Renal cortical epithelial cell (primary cell): ENCODE measurements at places on chromosomes 5 and 9.

- DNase-seq, result no peak
Observed at GRCh38 chr9:123129423-123129822, 96.0 kb downstream of the GPR21 start.

DNA sequence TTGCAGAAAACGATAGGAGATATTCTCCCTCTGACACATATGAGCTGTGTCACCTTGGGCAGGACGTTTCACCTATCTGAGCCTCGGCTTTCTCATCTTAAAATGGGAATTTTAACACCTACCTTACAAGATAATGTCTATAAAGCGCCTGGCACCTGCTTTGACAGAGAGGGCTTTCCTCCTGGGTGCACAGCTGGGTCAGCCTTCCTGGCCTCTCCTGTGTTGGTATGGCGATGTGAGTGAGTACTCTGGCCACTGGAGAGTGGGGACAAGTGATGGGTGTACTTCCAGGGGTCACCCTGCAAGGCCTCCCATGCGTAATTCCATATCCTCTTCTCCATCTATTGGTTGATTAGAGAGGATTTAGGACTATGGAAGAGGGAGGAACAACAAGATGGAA lies 113.1 kb upstream of the SMIM23 start:
- DNase-seq, result no peak

DNA sequence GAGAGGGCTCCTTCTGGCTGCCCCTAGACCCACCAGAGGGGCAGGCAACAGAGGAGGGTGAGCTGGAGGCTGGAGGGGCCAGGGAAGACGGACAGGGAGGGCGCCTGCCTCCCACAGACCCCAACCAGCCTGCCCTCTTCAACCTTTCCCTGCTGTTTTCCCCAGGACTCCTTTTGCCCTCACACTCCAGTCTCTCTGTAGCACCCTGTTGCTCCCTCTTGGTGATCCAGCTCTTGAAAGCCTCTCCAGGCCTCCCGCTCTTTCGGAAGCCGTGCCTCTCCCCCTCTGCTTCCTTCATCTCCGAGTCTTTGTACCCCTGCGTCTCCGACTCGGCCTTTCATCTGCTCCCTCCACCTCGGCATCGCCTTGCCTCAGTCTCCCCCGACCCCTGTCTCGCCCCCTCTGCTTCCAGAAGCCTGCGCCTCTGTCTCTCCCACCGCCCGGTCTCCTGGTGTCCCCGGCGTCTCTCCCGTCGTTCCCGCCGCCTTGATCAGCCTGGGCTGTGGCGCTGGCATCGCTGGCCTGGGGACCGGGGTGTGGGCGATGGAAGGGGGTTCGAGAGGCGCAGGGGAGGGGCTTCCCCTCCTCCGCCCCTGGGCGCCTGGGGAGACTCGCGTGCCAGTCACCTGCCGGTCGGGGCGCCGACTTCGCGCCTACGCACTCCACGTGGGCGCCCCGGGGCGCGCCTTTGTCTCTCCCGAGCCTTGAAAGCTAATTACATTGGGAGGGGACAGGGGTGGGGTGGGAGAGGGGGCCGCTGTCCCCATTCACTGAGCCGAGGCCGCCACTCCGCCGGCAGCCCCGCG lies 5.3 kb upstream of the PRDM12 start:
- no peak for DNase-seq

DNA sequence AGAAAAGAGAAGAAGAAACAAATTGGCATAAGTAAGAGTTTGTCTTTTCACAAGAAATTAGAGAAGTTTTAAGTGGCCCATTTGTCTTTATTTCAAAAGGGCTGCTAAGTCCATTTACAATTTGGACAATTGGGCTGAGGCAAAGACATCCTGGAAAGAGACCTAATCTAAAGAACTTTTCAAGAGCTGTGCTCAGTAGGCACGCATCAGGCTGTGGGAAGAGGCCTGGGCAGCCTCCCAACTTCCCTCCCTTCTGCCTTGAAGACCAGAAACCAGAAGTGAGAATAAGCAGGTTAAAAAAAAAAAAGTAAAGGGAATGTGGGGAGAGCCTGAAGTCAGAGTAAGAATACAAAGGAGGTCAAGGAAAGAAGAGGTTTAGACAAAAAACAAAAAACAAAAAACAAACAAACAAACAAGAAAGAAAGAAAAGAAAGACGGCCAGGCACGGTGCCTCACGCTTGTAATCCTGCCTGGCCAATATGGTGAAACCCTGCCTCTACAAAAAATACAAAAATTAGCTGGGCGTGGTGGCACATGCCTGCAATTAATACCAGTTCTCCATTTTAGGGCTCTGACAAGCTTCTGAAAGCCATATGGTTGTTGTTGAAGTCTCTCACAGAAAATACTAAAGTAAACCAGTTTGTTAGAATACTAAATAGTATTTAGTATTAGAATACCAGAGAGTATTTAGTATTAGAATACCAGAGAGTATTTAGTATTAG lies 48.0 kb upstream of the CEP78 start:
- DNase-seq, result no peak

DNA sequence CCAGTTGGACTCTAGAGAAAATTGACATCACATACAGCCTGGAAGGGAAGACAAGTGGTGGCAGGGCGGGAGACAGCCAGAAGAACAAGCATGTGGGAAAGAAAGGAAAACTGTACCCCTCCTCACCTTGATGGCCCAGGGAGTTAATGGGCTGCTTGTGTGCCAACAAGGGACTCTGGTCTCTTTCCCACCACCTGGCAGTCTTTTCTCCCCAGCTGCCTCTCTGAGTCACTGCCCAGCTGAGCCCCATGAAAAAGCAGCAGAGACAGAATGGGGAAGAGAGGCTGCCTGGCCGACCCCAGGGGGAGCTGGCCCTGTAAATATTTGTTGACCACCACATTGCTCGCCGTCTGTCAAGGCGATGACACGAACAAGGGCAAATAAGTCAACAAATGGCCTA lies 359.4 kb downstream of the ENC1 start:
- no peak for DNase-seq

DNA sequence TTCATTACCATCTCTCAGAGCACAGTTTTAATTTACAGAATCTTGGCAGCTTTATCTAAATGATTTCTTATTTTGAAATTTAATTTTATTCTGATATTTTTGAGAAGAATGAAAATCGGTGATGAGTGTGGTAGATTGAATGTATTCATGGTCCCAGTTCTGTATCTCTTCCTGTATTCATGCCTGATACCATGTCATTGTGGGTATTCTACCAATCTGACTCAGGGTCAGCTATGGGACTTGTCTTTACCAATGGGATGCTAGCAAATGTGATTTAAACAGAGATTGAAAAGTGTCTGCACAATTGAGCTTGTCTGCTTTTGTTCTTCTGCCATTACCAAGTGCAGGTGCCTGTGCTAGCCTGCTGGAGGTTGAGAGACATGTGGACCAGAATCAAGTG lies 17.8 kb upstream of the ZNF618 start:
- no peak for DNase-seq

- DNase-seq, result no peak
Observed at GRCh38 chr5:126220725-126221124, 202.5 kb upstream of the GRAMD2B start.

DNA sequence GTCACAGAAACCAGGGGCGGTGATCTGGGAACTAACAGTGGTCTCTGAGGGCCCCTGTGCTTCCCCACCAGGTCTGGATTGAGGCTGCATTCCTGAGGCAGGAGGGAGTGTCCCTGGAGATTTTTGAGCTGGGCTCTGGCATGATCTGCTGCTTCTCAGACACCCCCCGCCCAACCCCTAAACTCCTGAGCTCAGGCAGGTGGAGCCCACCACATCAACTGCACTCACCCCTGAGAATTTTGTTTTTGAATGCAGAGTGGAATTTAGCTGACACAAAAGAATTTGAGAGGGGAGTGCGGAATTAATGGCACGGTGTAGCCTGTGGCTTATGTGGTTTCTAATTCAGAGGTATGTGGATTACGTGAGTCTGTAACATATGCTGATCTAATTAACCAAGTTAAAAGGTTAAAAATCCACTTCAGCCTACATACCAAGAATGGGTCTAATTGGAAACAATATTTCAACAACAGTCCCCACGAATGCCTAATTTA lies 23.9 kb upstream of the CTSL start:
- DNase-seq, result peak; percentile 67

DNA sequence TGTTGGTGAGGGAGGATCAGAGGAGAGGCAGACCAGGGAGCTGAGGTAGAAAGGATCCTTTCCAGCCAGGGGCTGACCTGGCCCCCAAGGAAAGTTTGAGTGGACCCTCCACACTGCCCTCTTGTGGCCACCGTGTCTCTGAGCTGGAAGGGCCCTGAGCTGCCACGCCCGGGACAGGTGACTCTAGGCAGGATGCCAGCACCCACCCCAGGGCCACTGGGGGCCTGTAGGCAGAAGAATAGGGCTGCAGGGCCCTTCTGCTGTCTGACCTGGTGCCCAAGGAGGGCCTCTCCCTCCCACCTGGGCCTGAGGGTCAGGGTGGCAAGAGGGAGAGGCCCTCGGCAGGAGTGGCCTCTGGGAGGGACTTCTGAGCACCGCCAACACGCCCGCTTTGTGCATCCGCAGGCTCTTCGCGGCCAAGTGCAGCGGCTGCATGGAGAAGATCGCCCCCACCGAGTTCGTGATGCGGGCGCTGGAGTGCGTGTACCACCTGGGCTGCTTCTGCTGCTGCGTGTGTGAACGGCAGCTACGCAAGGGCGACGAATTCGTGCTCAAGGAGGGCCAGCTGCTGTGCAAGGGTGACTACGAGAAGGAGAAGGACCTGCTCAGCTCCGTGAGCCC lies 76.8 kb downstream of the LMX1B start:
- no peak for DNase-seq

DNA sequence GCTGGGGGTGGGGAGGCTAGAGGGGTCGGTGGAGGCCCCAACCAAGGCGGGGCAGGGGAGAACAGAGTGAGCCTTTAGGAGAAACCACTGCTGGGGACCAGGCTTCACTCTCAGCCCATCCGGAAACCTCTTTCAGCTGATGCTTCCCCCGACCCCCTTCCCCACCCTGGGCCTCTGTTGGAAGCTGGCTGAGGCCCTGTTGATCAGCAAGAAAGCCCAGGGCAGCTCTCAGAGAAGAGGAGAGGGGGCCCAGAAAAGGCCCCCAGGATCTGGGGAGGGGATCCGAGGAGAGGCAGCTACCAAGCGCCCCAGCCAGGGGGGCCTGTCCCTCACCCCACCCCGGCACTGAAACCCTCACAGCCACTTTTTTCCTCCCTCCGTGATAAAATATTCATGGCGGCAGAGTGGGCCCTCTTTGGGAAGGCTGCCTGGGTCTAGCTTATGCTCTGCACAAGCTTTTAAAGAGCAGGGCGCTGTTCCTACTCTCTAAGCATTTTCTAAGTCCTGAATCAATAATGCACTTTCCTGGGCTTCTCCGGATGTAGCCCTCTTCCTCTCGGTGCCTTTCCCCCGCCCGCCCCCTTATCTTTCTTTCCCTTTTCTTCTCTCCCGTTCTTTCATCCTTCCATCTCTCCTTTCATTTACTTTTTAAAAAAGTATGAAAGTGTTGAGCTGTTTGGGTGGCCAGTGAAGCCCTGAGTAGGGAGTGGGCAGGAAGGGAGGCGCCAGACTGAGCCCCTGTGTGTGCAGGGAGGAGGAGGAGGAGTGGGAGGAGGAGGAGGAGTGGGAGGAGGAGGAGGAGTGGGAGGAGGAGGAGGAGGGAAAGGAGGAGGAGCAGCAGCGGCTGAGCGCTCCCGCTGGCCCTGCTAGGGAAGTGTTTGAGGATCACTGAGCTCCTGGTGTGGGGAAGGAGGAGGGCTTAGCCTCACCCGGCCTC lies 23.5 kb downstream of the NTNG2 start:
- no peak for DNase-seq

DNA sequence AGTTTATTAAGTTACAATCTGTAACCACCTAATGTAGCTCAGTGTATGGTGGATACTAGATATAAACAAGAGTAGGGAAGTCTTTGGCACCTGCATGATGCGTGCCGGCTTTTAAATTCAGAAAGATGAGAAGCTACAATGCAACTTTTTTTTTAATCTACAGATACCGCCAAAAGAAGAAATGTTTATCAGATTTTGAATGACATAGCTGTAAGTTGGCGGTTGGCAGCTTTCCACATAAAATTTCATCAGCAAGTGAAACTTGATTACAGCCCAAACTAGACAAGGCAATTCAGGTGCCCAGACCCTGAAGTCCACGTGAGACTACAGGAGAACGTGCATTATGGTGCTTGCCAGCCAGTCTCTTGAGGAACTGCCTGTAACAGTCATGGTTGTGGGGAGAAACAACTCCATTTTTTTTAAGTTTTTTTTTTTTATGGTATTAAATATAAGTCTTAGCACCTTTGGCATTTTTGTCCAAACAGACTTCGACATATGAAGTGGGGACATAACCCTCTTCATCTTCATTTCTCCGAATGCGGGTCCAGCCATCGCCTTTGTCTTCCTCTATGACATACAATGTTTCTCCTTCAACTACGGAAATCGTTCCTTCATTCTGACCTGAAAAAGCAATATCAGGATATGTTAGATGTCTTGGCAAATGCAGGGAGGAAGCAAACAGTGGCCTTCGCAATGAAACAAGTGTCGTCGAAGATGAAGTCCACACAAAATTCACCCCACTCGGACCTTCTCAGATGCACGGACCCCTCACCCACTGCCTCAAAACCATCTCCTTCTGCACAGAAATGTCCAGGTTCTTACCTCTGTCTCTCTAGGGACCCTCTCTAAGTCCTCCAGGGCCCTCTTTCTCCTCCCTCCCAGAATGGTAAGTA lies 60.4 kb downstream of the USP20 start:
- DNase-seq, result no peak

GRCh38 chr5:620586-621180 lies 8.5 kb downstream of the CEP72 start:
- DNase-seq, result no peak

DNA sequence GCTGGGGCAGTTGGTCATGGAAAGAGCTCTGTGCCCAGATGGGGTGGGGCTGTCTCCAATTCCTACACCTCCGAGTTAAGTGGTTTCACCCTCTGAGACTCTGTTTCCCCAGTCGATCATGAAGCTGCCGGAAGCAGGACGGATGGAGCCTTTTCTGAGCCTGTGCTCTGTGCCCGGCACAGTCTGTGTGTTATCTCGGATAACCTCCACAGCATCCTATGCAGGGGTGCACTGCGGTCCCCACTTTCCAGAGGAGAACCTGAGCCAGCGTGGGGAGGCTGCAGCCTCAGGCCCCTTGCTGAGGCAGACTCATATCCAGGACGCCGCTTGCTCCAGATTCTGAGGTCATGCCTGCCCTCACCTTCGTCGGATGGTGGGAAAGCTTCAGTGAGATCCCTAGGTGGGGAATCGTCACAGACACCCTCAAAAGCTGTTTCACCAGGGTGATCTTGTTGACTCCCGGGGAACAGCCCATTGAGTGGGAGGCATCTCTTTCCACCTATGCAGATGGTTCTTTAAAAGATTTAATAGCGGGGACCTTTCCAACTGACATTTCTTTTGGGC lies 6.9 kb upstream of the COL5A1 start:
- no peak for DNase-seq
